CD4-positive, alpha-beta memory T cell (primary cell): ENCODE measurements at places on chromosomes 7 and 10. TPM values are rescaled to one million over a fixed set of nuclear protein-coding genes. Genes with fewer than 3 reads are reported as not detected.

The TMEM176B gene
- polyA plus RNA-seq: not detected

The CACNB2 gene
- polyA plus RNA-seq: 0.81 TPM

GRCh38 chr10:102384053-102384452, 11.5 kb upstream of the NFKB2 start:
- no peaks in the 10 kb centered on the region for H3K4me1 ChIP-seq
- H3K4me3 ChIP-seq: no peak overlapping the region
- no peaks in the 10 kb centered on the region for H3K27me3 ChIP-seq
- no peak for DNase-seq
- H3K27ac ChIP-seq: no peak overlapping the region
- H3K36me3 ChIP-seq: peaks cover 20% of the 10 kb centered on the region

GRCh38 chr10:97543025-97543546, 29.5 kb upstream of the ANKRD2 start:
- no peaks in the 10 kb centered on the region for H3K27me3 ChIP-seq
- DNase-seq: no peak
- no peak overlapping the region for H3K4me3 ChIP-seq
- H3K4me1 ChIP-seq: no peaks in the 10 kb centered on the region
- H3K27ac ChIP-seq: no peak overlapping the region

The VIPR2 gene
- not detected for polyA plus RNA-seq

DNA sequence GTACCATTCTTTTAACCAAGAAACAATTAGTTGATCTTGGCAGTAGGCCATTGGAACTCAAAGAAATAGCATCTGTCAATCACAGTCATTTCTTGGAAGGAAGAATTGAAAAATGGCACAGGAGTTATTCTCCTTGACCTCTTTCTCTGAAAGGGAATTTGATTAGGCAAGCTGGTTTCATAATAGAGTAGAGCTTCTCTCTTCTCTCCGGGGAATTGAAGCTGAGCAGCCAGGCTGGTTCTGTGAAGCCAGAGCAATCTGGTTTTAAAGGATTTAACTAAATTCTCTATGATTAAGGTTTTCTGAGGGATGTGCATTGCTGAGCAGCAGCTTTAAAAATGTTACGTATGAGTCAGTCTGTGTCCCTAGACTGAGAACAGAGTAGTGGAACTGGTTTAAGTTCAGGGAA, 70.2 kb downstream of the AHCYL2 start:
- H3K4me1 ChIP-seq: no peaks in the 10 kb centered on the region
- H3K27me3 ChIP-seq: no peaks in the 10 kb centered on the region
- DNase-seq: no peak
- no peaks in the 10 kb centered on the region for H3K36me3 ChIP-seq
- H3K27ac ChIP-seq: no peak overlapping the region
- no peak overlapping the region for H3K4me3 ChIP-seq

- no peak for DNase-seq
- peaks cover 15% of the 10 kb centered on the region for H3K4me1 ChIP-seq
- H3K27me3 ChIP-seq: no peaks in the 10 kb centered on the region
- H3K27ac ChIP-seq: no peak overlapping the region
- H3K36me3 ChIP-seq: no peaks in the 10 kb centered on the region
Observed at GRCh38 chr10:94303929-94304328, 58.8 kb downstream of the NOC3L start.

- no peak for DNase-seq
- no peaks in the 10 kb centered on the region for H3K27me3 ChIP-seq
- H3K36me3 ChIP-seq: no peaks in the 10 kb centered on the region
- H3K4me1 ChIP-seq: peaks cover 15% of the 10 kb centered on the region
- no peak overlapping the region for H3K4me3 ChIP-seq
- no peak overlapping the region for H3K27ac ChIP-seq
Observed at GRCh38 chr7:142533920-142534319, 215.4 kb upstream of the PRSS1 start.
